ENCODE measurements at places on chromosomes 2 and 18.
A peak's percentile ranks its signal among the peaks of the same experiment; 100 is the strongest.

GRCh38 chr2:98509542-98510321, 65.1 kb downstream of the INPP4A start:
- DNase-seq, result no peak

- DNase-seq, result no peak
Measured at GRCh38 chr18:45232061-45232460, 383.2 kb upstream of the SLC14A2 start.

DNA sequence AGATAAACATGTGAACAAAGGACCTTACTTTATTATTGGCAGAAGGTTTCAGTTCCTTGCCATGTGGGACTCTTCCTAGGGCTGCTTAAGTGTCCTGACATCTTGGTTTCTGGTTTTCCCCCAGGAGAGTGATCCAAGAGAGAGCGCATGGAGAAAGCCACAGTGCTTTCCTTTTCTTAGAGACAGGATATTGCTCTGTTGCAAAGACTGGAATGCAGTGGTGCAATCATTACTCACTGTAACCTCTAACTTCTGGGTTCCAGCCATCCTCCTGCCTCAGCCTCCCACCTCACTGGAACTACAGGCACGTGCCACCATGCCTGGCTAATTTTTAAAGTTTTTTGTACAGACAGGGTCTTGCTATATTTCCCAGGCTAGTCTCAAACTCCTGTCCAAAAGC, 38.1 kb upstream of the TCF7L1 start:
- DNase-seq, result no peak

DNA sequence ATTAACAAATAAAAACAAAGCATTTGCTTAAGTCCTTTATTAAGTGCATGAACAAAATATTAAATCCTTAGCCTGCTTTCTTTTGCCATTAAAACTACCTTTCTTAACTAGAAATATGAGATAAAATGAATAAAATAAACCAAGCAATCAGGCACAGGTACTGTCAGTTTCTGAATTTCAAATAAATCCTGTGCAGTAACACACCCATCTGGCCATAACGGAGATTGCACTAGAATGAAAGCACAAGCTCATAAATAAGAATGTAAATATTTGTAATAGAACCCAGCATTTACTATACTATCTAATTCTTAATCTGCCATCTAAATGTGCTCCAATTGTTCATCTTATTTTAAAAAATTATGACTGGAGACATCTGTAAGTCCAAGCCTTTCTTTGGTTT, 31.9 kb downstream of the PRKRA start:
- DNase-seq, result peak; percentile 21

DNA sequence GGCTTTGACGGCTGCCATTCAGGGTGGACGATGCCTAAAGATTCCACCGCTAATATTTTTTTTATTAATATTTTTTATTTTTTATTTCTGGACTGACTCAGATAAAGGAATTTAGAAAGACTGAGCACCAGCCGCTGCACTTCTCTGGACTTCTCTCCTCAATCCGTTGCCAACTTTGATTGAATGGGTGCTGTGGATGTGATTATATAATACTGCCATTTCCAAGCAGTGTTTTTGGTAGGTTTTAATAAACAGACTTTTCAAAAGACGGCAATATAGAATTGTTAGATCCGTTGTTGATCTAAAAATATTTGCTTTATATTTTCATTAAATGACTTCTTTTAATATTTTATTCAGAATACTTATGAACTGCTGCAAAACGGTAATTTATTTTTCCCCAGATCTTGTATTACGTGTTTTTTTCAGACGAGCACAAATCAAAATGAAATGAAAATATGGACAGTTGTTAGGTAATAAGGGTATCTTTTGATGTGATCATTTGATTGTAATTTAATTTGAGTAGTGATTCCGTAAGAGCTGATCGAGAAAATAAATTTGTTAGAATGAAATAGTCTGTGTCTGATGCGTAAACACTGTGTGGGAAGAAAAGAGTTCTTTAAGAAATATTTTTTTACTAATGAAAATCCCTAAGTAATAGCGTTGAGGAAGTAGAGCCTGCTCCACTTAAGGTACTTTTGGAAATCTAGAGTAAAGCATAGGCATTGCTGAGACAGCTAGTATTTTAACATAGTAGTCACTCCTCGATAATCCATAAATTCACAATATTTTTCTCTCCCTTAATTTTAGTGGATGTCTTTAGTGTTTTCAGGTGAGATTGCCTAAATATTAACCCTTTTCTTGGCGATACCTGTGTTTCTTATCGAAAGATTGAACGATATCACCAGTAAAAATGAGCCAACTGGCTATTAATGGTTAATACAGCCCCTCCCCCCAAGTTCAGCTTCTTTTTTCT, 4.4 kb downstream of the POU3F3 start:
- DNase-seq, result no peak

DNA sequence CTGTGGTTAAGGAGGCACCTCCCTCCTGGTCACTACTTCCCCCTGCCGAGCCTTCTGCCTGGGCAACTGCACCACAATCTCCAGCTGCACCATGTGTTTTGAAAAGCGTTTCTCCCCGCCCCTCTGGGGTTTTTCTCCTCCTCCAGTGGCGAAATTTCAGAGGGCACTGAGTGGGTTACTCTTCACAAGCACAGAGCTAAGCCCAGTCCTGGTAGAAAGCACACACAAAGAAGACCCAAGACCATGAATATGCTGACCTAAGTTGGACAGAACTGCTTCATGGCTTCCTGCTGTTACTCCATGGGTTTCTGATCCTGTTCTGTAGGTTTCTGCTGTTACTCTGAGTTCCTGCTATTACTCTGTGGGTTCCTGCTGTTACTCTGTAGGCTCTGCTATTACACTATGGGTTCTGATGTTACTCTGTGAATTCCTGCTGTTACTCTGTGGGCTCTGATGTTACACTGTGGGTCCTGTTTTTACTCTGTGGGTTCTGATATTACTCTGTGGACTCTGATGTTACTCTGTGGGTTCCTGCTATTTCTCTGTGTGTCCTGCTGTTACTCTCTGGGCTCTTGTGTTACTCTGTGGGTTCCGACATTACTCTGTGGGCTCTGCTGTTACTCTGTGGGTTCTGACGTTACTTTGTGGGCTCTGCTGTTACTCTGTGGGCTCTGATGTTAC, 216.6 kb downstream of the RTP5 start:
- no peak for DNase-seq

DNA sequence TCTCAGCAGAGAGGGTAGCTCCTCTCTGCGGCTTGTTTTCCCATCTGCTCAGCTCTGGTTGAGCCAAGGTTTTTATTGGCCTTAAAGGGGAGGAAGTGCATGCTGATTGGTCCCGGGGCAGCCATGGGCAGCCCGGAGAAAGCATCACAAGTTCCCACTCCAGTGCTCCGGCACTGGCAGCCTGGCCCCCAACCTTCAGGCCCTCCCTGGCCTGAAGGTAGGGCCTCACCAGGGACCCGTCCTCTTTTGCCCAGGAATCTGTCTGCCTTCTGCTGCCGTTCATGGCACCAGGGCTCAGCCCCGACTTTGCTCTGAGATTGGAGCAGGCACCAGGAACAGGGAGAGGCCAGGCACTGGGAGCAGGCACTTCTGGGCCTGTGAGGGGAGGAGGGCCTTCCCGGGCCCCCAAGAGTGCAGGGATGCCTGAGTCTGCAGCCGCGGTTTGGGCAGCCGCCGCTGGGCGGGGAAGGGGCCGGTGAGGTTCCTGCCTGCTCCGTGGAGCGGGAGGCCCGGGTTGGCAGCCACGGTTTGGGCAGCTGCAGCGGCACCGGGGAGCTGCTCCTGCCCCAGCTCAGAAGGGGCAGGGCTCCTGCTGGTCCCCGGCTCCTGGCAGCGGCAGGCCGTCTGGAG, 17.5 kb upstream of the ILKAP start:
- DNase-seq, result no peak

GRCh38 chr2:170548304-170548703, 166.8 kb upstream of the SP5 start:
- no peak for DNase-seq

DNA sequence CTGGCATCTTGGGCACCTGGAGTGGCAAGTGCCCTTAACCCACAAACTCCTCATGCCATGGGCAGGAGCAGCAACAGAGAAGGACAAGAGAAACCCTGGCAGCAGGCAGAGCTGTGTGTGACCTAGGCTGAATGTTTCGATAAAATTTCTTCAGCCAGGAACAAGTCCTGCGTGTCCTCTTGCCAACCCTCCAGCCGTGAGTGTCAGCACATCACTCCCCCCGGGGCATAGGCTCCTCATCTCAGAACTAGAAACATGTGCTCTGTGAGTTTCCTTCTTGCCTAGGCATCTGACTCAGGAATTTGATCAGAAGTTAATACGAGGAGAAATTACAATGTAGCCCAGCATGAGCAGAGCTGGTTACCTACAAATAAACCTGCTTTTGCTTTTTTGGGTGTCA, 2.2 kb downstream of the ABCG8 start:
- no peak for DNase-seq

- DNase-seq, result no peak
Measured at GRCh38 chr2:202108345-202108744, 35.3 kb downstream of the KIAA2012 start.

GRCh38 chr2:15184491-15184890, 376.6 kb downstream of the NBAS start:
- DNase-seq, result no peak

- no peak for DNase-seq
Measured at GRCh38 chr2:189267491-189267890, 87.9 kb upstream of the COL5A2 start.

DNA sequence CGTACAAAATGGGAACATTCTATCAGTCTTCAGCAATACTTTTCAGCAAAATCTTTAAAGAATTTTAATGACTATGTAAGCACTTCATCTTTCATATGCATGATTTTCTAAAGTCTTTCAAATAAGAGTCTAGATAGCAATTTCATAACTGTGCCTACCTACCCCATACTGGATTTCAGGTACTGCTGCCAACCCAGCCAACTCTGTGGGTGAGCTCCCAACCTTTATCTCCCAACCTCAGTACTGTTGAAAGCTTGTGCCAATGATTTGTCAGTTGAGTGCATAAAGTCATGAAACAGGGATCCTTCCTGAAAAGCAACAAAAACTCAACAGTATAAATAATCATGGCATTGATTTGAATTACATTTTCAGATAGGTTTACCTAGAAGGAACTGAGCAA, 296.9 kb downstream of the PID1 start:
- no peak for DNase-seq

- DNase-seq, result no peak
Measured at GRCh38 chr2:45134726-45135125, 125.5 kb upstream of the SIX2 start.

DNA sequence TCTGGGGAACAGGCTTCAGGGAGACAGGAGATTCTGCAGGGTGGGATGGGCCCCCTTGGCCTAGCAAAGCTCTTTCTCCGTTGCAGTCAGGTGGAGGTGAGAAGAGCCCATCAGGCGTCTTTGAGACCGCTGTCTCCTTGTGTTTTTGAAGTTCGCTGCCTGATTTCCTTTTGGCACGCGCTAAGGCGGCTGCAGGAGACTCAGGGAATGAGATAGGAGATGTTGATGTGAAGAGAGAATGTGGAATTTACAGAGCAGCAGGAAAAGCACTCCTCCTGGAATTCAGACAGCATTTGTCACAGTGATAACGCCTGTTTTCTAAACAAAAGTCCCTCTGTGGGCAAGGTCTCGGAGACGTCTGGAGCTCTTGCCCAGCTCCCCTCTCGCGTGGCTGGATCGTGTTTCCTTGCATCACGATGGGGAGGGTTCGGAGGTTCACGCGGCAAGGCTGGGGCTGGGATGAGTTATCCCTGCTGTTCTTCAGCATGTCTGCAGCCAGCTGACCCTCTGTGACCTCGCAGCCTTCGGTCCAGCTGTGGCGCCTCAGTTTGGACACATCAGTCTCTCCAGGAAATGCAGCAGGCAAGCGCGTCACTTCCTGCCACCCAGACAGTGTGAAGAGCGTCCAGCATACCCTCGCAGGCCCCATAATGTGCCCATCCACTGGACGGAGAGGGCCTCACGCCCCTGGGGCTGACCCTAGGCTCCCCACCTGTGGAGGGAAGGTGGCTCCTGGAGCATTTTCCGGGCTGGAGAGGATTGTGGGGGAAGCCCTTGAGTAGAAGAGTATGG, 30.2 kb downstream of the GLI2 start:
- DNase-seq, result peak; percentile 73

DNA sequence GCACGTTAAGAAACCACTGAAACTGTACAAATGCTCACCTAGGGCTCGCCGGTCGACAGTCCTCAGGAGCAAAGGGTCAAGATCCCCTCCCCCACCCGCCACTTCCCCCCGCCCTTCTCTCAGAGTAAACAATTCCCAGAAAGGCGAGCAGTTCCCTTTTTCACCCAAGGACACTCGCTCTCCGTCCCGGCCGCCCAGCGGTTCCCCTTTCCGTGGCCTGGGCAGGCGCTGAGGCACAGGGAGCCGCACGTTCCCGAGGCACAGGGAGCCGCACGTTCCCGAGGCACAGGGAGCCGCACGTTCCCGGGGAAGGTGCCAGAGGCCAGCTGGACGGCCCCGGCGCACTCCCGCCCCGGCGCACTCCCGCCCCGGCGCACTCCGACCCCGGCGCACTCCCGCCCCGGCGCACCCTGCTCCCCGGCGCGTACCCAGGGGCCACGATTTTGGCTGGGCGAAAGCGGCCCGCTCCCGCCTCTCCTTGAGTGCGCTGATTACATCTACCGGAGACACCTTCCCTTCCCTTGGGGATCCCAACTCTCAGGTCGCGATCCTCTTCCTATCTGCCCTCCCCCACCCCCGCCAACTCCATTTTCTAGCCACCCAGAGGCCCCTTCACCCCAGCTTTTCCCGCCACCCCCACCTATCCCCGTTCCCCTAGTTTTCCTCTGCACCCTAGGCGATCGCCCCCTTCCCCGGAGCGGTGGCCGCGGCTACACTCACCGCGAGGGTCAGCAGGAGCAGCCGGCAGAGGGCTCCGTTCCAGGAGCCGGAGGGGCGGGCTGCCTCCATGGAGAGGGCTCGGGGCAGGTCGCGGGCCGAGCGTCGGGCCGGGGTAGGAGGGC, 817 bp downstream of the DSC2 start:
- DNase-seq, result peak; percentile 82
